ENCODE measurements at places on chromosomes 12 and 14.

DNA sequence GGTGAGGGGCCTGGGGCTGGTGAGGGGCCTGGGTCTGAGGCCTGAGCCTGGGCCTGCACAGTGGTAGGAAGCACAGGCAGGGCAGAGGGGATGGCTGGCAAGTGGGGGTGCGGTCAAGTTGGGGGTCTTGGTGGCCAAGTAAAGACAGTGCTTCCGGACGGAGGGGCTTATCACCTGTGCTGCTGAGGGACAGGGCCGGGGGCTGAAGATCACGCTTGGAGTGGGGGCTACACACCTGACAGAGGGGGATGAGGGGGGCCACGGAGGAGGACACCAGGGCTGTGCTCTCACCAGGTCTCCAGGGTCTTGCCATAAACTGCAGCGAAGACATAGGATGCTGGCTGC lies 12.2 kb downstream of the TEDC1 start:
- no peak for DNase-seq

- DNase-seq = peak; percentile 14
Observed at GRCh38 chr14:89748004-89748403, 206.5 kb downstream of the EFCAB11 start.

- no peak for DNase-seq
Observed at GRCh38 chr12:31119192-31119802, 45.6 kb downstream of the DDX11 start.

DNA sequence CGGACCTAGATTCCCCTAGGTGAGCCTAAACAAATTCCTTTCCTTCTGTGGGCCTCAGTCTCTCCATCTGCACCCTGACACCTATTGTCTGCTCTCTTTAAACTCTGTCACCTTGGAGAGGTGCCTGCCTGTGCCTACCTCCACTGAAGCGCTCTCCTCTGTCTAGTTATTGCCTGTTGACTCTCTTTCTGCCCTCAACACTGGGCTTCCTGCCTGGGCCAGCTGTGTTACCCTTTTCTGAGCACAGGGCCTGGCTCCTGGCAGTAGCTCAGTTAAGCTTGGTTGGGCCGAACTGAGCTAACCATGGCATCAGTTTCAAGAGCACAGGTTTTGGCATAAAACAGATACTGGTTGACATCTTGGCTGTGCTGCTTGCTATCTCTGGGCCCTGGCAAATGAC lies 43.5 kb downstream of the PRMT8 start:
- no peak for DNase-seq

DNA sequence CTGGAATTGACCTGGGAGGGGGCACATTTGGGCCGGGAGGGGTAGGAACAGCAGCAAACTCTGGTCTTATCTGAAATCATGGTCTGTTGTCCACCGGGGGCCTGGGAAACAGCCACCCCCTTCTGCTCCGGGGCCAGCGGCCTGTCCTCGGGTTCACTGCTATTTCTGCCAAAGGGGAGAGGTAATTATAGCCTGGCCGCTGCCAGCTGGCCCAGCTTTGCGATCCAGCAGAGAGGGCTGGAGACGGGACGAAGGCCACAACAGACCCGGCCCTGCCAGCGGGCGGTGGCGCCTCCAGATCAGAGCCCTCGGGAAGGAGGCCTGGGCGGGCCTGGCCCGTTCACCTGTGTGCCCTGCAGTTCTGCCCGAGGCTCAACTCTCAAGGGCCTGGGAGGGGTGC lies at the start of gene C14orf180:
Gene C14orf180, plus strand, starts transcription at position 258 of the 400 bp plus-strand sequence. CDS start 6,667 bp downstream, outside the sequence.
- no peak for DNase-seq

DNA sequence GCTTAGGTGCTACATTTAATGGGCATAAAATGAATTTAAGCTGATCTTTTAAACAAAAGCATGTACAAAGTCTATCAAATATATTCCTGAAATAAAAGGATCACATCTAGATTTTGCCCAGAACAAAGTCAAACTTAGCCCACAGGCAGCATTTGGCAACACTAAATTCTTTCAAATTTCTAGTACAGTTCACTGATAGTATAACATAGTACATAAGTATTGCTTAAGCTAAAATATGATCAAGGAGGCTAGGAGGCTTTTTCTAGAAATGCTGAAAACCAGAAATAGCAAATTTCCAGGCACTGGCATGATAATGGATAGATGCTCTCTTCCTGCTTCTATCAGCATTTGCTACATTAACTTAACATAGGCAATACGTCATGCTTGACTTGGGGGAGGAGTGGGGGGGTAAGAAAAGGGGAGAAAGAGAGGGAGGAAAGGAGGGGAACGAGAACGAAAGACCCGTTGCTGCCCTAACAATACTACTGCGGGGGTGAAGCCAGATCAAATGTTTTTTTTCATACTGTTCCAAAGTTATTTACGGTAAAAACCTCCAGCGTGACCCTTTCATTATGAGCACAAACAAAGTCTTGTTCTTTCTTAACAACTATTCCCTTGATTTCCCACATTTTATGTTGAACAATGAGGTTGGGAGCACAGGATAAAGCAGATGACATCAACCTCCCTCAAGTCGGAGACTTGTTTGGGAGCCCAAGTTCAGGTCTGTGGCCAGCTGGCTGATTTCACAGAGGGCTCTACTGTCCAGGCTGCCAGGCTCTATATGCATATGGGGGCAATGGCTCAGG lies 10.6 kb downstream of the TMED10 start:
- DNase-seq = peak; percentile 29

DNA sequence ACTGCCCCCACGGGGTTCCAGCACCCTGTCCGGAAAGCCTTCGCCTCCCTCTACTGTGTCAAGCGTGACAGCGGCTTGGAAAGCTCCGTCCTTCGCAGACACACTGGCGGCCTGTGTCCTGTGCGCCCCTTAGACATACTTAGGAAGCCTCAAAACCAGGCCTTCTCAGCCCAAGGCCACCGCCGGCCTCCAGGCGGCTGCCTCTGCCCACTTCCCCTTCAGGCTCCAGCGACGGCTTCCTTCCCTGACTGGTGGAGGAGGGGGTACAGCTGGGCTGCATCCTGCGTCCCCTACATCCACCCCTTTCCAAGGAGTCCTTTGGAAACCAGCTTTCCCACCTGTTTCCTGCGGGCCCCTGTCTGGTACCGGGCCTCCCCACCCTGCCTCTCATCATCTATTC lies 2.5 kb upstream of the CACNA2D4 start:
- DNase-seq = no peak

Data from astrocyte of the spinal cord (primary cell).